Activated CD4-positive, alpha-beta T cell treated with anti-CD3 and anti-CD28 coated beads, Interleukin-2, Interleukin-4, amounts not matched to agents 100 ng/mL and 50 ng/mL, durations not matched to agents 16 hours and 8 hours (primary cell): ENCODE measurements at places on chromosomes 12 and 14.

DNA sequence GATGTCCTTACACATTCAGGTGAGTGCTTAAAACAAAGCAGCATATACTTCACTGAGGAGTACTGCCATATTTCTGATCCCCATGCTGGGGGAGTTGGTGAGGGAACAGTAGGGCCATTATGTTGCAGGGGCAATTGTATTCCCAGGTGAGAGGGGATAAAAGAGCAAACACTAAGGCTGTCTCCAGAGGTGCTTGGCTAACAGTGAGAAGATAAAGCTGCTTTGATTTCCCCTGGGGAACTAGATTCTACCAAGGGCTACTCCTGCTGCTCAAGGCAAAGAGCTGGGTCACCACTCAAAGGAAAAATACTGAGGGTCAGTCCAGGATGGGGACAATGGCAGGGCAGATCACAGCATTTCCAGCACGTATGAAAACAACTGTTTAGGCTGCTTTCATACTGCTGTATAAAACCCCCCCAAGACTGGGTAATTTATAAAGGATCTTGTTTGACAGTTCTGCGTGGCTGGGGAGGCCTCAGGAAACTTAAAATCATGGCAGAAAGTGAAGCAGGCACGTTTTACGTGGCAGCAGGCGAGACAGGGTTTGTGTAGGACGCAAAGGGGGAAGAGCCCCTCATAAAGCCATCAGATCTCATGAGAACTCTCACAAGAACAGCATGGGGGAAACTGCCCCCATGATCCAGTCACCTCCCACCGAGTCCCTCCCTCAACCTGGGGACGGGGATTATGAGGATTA lies 47.8 kb upstream of the OR5AU1 start:
- DNase-seq = no peak

DNA sequence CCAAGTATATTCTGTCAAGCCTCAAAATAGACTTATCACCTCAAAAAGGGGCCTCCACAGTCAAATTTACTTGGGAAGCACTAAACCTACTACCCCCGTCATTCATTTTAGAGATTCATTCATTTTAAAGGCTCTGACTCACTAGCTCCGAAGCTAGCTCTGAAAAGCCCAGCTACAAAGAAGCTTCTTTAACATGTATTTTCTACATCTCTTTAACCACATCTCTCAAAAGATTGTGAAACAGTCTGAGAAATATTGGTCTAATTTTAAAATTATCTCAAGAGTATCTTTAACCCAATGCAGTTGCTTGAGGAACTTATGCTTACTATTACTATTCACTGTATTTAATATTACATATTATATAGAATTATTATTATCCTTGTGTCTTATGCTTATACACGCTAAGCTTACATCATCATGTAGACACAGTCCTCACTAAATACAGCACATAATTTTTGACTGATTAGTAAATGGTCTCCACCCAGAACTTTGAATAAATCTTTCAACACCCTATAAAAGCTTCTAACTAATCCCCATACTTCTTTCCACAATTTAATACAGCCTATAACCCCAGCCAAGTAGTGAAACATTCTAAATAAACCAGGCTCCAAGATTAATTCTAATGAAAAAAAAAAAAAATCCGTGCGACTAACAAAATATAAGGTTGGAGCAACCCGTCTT lies 7.8 kb downstream of the NT5DC3 start:
- DNase-seq = no peak

DNA sequence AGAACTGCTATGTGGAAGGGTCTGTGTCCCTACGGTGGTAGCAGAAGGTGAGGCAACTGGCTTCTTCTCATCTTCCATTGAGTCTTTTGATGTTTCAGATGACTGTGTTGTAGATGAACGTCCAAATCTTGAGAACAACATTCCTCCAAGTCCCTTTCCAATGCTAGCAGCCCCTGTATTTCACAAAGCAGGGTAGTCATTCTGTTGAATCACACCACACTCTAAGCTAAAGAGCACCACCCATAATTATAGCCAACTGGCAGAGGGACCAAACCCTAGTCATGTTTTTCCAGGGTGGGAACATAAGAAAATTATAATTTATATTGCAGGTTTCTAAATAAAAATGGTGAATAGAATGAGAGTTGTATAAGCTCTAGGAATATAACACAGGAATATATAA lies 98.7 kb downstream of the DDHD1 start:
- no peak for DNase-seq

GRCh38 chr14:85016496-85016895 lies 513.4 kb upstream of the FLRT2 start:
- DNase-seq = no peak

- no peak for DNase-seq
Measured at GRCh38 chr14:105061428-105062047, 3.7 kb downstream of the GPR132 start.

DNA sequence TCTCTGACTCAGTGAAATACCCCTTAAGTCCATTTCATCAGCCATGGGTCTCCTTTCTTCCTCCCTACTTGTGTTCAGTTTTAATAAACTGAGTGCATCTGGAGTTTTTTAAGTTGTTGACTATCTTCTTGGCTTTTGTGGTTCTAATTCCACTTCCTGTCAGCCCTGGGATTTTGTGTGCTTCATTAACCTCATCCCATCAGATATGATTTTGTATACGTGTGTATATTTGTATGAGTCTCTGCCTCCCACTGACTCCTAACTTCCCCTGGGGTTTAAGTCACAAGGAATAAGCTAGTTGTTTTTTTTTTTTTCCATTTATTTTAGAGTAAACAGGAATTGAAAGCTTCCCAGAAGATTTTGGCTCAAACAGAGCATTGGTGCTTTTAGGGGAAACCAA lies 62.7 kb downstream of the TTLL5 start:
- DNase-seq = no peak

GRCh38 chr12:40107803-40108620 lies 2.1 kb upstream of the SLC2A13 start:
- DNase-seq = no peak

GRCh38 chr12:57146092-57146491 lies 1.3 kb downstream of the LRP1-AS start:
- no peak for DNase-seq

DNA sequence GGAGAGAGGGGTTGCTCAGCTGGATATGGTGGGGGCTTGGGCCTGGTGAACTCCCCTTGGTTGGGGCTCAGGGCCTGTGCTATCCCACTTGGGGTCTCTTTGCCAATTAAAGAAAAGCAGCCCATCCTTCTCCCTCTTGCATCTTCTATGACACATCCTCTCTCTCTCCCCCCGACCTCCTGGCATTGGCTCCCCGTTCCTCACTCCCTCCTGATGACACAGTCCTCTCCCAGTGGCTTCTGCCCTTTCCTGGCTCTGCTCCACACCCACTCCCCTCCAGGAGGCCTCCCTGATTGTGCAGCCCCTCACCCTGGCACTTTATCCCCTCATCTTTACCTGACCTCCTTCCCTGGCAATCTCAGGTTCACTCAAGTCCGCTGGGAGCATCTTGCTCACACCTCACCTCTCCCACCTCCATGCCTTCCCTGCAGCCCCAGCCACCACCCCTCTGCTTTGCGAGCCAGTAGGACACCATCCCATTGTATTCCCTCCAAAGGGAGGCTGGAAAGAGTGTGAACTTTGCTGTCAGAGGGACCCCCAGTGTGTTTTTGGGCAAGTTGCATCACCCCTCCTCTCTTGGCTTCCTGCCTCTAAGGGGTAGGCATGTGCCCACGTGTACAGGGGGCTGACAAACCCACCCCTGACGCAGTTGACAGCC lies 10.7 kb downstream of the KRT80 start:
- DNase-seq = no peak

- no peak for DNase-seq
Measured at GRCh38 chr12:123143736-123144461, 7.0 kb downstream of the PITPNM2 start.

DNA sequence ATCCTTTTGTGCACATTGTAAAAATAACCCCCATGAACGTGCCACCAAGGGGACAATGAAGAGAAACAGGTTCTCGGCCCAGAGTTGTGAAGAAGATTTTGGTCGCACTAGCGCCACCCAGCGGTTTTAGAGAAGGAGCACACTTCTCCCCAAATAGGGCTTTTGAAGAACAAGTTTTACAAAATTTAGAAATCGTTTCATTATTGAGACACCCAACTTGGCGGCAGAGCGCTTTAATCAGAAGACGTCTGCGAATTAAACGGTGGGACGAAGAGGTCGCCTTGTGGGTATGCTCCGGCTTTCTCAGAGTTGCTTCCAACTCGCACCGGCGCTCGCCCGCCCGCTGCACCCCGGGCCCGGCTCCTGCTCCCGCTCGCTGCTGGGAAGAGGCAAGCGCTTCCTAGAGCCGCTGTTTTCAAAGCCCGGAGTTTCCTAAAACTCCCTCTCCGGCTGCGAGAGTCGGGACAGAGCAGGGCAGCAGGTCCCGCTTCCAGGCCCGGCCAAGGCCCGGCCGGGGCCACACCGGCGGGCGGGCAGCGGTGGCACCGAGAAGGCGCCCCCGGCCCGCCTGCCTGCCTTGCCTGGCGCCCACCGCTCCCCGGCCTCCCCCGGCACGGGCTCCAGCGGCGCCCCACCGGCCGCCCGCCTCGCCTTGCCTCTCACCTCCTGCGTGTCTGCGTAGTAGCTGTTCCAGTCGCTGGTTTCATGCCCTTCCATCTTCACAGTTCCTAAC lies 645 bp downstream of the FOXA1 start:
- peak; percentile 59 for DNase-seq

DNA sequence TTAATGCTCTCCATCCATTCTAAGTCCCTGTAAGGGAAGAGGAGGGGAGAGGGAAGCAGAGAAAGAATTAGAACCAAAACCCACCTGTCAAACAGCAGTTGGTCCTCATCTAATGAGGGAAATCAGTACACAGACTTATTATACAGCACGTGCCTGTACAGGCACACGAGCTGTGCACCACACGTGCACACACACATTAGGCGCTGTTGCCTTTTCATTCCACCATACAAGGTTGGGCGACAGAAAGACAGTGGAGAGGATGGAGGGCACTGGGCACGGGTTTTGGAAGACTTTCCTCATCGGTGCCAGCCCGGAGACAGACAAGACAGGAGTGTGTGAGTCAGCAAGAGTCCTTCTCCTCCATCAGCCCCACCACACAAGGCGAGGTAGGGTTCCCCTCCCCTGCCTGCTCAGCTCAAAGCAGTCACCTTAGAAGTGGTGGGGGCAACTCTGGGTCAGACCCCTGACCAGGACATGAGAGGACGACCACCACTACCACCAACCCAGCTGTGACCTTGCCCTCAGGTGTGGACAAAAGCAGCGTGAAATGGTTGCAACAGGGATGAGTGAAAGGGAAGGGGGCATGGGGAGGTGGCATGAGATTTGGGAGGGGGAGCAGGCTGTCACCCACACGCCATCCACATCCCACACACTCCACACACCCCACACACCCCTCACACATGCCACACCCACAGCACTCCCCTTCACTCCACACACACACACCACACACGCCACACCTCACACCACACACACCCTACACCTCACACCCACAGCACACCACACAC lies 80.7 kb downstream of the ACTN1 start:
- DNase-seq = no peak

- DNase-seq = no peak
Measured at GRCh38 chr14:74619672-74620131, 7.7 kb upstream of the LTBP2 start.

GRCh38 chr12:108349278-108349688 lies 10.2 kb upstream of the CMKLR1 start:
- no peak for DNase-seq

GRCh38 chr14:90198541-90199060 lies 57.8 kb upstream of the PSMC1 start:
- DNase-seq = no peak

DNA sequence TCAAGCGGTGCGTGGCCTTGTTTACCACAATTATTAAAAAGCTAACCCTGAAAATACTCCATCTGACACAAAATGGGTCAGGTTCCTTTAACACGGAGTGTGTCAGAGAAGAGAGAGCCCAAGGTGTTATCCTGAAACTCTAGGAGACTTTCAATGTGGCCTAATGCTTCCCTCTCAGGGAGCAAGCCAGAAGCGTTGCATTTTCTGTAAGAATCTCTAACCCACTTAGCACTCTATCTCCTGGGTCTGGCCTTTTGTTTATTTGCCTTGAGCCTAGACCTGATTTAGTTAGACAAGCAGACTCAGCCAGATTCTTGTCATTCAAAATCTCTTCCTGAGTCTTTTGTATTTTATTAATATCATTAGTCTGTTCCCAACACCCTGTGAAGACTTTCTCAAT lies 184.0 kb upstream of the SYT1 start:
- no peak for DNase-seq
